GOT3 (cell line): ENCODE measurements at places on chromosomes 7 and 10.

DNA sequence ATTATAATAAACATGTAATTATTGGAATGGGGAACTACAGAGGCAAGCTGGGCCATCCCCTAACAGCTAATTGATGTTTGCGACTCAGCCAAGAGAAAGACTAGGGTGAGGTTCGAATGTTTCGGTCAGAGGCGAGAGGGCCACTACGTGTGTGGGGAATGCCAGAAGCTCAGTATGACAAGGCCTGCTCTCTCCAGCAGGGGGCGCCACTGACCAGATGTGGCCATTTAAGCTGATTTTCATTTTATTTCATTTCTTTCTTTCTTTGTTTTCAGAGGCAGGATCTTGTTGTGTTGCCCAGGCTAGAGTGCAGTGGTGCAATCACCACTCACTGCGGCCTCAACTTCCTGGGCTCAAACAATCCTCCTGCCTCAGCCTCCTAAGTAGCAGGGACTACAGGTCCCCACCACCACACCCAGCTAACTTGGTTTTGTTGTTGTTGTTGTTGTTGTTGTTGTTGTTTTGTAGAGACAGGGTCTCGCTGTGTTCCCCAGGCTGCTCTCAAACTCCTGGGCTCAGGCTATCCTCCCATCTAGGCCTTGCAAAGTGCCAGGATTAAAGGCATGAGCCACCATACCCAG, 38.1 kb downstream of the TMEM130 start:
- no peak for DNase-seq

GRCh38 chr7:2510909-2511768, 8.4 kb upstream of the LFNG start:
- no peak for DNase-seq

DNA sequence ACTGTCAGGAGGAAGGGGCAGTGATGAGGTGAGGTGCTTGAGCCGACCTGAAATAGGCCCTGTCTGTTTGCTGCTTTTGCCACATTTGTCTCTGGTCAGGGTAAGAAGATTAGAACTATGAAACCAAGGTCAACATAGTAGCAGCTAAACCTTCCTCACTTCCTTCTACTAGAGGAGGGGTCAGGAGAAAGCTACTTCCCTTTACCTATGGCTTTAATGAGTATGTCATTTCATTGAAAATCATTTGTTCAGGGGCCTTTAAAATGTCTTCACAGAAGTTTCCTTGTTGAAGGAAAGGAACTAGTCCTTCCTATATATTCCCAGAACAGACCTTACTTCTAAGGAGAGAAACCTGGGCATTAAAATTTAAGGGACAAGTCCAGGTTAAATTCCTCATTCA, 19.0 kb downstream of the HYAL4 start:
- DNase-seq: no peak

- peak; percentile 44 for DNase-seq
Observed at GRCh38 chr10:71888623-71889387, 37.8 kb upstream of the PSAP start.

- DNase-seq: no peak
Observed at GRCh38 chr7:96337519-96337918, 15.6 kb upstream of the SLC25A13 start.

- DNase-seq: no peak
Observed at GRCh38 chr7:18798088-18798906, 302.7 kb downstream of the HDAC9 start.

DNA sequence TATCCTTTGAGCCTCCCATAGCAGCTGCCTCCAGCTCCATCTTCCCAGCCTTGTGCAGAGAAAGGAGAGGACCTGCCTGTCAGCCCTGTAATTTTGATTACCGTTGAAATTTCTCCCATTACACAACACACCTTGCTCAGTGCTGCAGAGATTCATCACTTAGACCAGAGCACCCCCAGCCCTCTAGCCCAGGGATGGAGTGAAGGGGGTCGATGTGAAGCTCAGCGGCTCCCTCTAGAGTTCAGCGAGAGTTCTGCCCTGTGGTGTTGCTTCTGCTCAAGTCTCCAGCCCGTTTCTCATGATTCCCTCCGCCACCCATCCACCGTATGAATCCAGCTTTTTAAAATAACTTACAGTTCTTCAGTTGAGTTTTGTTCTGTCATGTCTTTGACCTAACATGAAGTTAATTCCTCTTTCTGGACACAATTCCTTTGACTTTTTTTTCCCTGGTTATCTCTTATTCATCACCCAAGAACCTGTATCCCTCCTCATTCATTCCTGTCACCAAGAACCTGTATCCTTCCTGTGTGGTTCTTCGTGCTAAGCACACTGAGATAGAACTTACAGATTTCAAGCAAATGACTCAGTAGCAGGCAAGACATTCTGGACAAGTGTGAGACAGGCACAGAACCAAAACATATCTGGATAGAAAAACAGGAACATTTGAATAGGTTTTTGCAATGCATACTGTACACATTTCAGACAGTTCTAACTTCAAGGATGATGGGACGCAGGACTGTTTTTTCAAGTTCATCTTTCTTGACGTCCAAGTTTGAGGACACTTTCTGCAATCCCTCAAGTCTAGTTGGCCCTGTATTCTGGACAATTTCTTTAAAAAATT, 35.0 kb upstream of the ZNF32 start:
- no peak for DNase-seq

GRCh38 chr7:32658467-32658869, 163.2 kb downstream of the AVL9 start:
- no peak for DNase-seq

DNA sequence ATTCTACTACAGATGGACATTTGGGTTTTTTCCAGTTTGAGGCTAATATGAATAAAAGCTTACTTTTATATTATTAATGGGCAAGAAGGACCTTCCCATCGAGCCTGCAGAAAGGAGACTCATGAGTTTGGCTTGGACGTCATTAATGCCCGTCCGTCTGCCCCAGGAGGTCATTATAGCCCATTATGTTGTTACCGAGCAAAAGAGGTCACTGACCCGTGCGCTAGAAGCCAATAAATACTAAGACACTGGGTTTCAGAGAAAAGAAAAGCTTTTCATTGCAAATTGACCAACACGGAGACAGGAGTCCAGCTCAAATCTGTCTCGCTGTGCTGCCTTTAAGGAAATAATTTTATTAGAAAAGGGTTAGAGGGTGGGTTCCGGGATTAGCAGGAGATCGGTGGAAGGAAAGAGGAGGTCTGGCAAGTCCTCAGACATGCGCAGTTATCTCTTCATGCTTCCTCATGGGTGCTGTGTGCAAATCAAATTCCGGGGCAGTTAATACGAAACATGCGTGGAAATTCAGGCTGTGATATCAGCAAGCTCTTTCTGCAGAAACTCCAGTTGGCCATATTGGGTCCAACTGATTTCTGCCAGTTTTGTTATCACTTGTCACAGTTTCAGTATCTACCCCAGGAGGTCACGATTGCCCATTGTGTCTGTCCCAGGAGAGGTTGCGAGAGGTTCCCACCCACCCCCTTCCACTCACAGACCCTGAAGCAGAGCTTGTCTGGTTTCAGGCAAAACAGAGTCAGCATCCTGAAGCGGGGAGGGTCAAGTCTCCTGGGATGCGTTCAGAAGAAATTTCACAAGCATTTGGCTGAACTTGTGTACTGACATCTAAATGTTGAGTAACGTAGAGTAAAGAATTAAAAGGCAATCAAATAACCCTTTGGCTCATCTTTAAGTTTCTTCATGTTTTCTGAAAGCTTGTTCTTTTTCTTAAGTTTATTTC, 1.1 kb upstream of the GALNTL5 start:
- no peak for DNase-seq

- no peak for DNase-seq
Observed at GRCh38 chr10:31204090-31204489, 114.9 kb upstream of the ZEB1 start.

GRCh38 chr10:130958981-130959751, 352.4 kb downstream of the TCERG1L start:
- no peak for DNase-seq

- no peak for DNase-seq
Observed at GRCh38 chr10:61792097-61792716, 109.3 kb upstream of the ARID5B start.

DNA sequence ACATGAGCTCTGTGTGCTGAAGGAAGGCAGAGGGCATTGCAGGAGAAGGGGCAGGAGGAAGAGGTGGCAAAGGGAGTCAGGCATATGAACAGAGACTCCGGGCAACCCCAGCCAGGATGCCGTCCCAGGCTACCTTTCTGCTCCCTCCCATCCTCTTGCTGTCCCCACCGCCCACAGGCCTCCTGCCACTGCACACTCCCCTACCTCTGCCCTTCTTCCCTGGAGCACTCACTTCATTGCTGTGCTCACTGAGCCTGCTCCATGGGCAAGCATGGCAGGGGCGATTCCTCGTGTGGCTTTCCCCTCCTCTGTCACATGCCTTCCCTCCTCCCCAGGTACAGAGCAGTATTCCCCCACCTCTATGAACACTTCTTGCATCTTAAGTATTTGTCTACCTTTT, 93.4 kb downstream of the FANK1 start:
- DNase-seq: no peak

DNA sequence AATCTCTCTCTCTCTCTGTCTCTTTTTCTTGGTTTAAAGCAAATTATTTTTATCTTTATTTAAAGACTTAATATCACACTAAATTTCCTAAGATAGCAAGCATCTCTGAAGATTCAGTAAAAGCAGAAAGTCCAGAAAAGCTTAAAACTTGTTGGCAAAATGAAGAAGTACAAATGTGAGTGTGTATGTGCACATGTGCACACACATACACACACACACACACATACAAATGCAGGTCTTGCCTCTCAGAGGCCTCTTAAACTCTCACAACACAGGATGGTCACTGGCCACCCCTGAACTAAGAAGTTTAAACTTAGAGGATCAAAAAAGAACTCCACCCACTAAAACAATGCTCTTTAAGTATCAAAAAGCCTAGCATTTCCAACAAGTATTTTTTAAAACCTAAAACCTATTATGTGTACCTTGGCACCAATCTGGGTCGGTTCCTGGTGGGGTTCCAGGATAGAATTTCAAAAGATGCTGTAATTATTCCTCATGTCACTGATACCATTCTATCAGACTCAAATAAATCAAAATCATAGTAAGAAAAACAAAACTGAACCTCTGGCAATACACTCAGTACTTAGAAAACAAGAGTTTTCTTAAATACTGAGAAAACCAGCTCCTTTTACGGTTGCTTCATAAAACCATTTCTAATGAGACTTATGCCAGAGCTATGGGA, 55.0 kb downstream of the SORBS1 start:
- no peak for DNase-seq

- DNase-seq: no peak
Observed at GRCh38 chr10:125123476-125124114, 36.8 kb downstream of the CTBP2 start.

GRCh38 chr7:134174795-134175261, 47.7 kb downstream of the LRGUK start:
- DNase-seq: no peak

DNA sequence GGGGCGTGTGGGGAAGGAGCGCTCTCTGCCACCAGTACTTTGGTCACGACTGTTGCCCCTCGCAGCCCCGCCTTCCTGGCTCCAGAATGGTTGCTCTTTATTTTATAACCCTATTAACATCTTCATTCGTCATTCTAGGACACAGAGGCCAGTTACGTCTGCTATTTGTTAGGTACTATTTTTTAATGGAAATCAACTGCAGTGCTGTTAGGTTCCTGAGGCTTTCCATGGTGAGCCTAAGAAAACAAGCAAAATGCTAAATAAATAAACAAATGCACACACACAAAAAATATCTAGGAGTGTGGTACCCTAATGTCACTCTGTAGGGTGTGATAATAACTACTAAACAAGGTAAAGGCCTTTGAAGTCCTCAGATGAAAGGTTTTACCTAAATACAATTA, 71.1 kb downstream of the SLC37A3 start:
- DNase-seq: no peak

GRCh38 chr7:46383605-46384004, 462.5 kb upstream of the IGFBP3 start:
- DNase-seq: no peak

GRCh38 chr10:98425511-98426352, 10.8 kb upstream of the PYROXD2 start:
- peak; percentile 10 for DNase-seq

GRCh38 chr7:16656141-16656540, 10.2 kb downstream of the BZW2 start:
- no peak for DNase-seq

- DNase-seq: no peak
Observed at GRCh38 chr10:129725482-129725881, 238.6 kb downstream of the EBF3 start.

- DNase-seq: no peak
Observed at GRCh38 chr10:44749151-44749550, 162.0 kb upstream of the TMEM72 start.

DNA sequence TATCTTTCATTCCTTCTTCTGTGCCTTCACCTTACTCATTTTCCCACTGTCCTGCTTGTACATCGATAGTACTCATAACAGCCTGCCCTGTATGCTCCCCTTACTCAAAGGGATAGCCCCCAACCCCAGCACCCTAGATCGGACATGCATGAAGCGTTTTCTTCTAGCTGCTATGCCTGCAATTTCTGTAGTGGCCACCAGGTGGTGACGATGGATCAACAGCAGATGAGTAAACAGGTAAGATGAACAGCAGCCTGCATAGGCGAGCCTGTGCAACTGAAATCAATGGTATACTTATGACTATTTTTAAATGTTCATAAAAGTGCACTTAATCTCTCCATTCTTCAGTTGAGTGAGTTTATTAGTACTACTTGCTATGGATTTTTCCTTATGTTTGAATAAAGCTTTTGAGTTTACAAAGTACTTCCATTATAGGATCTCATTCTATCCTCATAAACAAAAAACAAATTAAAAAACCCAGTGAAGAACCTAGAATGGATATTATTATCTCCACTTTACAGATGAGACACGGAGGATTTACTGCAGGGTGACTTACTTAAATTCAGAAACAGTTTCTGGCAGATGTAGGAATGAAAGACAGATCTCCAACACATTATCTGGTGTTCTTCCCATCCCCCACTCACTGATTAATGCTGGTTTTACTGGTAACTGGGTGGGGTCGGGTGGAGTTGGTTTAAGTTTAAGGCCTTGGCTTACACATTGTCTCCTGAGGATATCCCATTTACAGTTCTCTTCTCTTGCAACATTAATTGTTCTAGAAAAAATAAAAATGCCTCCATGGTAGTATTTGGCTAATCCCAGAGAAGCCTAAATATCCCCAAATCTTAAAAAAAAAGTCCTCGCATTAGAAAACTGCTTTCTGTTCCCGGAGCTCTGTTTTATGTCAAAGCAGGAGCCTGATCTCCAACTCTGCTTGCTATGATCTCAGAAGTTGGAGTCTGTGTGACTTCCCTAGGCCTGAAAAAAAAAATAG, 222.1 kb downstream of the GLI3 start:
- DNase-seq: no peak

DNA sequence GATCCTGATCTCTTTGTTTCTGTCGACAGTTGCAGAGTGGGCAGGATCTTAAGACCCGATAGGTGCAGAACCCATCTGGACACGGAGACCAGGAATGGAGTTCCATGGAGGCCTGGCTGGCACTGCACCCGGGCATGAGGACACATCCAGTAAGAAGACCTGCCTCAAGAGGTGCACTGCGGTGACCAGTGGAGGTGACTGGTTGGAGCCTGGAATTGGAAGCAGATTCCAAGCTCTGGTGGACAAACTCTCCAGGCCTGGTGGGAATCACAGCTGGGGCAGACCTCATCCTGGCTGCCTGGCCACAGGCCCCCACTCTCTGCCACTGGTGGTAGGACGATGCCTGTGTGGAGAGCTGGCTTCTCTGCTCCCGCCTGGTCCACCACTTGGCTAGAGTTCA, 31.0 kb downstream of the ZNF775 start:
- no peak for DNase-seq
